Activated naive CD4-positive, alpha-beta T cell treated with Interleukin-2 at 50 U/mL for 16 hours (primary cell): ENCODE measurements at places on chromosomes 1 and 21.

DNA sequence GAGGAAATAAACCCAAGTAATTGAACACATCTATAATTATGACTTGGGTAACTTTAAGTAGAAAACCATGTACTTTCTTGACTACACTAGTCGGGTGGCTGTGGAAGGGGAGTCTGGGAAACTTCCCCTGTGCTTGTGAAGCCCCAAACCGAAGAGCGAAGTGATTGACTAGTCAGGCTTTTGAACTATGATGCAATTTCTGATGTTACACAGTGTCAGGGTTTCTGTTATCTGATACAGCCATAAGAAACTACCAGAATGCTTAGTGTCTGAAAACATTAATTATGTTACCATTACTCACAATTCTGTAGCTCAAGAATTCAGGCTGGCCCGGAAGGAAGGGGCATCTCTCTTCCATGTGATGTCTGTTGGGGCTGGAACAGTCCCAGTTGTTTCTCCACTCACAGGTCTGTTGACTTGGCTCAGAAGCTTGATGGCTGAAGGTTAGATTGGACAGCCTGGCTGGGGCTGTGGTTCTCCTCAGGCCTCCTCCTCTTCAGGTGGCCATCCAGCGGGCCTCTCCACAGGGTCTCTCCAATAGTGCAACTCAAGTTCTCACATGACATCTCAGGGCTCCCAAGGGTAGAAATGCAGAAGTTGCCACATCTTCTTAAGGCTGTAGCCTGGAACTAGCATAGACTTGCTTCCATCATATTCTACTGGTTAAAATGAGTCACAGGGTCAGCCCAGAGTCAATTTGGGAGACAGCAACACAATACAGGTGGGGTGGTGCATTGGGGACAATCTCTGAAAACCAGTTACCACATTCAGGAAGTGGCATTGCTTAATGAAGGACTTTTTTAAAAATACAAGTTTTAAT lies 8.3 kb upstream of the C8B start:
- DNase-seq = no peak

DNA sequence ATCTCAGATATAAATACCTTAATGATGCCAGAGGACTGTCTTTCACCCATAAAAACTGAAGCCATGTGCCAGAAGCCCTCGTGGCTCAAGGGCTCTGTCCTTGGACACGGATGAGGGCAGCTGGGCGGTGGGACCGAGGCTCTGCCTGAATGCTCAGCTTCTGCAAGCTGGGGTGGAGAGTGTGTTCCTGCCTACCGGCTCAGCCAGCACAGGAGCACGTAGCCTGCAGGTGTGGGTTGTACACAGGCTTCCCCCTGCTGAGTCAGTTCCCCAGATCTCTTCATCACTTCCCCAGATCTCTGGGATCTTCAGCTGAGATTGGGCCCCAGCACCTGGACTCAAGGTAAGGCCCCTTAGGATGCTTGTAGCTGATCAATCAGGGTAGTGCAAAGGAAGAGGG lies 15.4 kb downstream of the KCNJ15 start:
- no peak for DNase-seq

DNA sequence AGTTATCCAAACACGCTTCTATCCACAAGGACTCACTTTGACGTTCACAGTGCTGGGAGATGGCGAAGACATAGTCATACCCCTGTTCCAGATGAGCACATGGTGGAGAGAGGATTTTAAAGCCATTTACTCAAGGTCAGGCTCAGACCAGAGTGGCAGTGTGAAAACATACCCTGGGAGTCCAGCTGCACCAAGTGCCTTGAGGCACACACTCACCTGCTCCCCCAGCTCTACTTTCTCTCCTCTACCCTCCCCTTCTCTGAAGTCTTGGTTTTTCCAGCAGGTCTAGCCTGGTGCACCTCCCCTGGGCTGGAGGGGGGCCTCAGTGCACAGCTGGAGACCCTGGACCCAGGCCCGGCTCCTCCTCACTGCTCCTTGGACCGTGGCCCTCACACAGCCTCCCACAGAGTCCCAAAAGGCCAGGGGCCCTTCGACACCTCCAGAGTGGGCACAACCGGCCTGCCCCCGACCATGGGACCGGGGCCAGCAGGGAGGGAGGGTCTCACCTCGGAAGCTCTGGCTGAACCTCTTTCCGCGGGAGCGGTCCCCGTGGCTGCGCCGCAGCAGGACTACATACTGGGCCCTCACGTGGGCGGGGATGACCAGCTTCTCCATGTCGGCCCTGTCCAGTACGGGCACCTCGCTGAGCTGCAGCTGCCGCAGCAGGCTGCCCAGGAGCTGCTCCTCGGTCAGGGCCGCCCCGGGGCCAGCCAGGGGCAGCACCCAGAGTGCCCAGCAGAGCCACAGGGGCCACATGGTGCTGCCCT lies 452 bp downstream of the LEFTY2 start:
- no peak for DNase-seq

DNA sequence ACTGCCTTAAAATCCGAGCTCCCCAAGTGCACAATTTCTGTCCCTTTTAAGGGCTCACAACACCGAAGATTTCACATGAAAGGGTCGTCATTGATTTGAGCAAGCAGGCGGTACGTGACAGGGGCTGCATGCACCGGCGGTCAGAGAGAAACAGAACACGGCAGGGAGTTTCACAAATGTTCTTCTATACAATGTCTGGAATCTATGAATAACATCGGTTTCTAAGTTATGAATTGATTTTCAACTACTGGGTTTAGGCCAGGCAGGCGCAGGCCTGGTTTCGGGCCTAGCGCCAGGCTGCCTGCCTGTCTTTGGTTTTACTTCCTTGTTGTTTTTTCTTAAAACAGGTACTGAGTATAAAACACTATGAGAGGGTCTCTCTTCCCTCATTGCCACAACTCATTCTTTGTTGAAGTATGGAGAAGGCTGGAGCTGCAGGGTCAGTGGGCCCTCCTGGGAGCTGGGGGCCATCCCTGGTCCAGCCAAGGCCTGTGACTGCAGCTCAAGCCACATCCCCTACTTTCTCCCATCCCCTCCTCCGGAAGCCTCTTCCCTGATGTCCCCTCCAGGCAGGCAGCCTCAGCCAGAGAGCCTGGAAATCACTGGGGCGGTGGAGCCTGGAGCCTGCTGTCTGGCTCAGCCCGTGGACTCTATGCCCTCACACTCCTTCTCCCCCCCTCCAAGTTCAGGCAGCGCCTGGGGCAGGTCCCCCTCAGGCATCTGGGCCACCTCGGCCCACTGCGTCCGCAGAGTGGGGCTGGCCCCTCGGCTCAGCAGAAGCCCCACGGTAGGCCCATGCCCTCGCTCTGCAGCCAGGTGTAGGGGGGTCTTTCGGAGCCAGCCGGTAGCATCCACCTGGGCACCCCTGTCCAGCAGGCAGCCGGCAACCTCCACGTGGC lies 2.4 kb downstream of the ANKRD65 start:
- DNase-seq = no peak

GRCh38 chr1:115643666-115644065 lies 1.9 kb downstream of the VANGL1 start:
- DNase-seq = no peak

- DNase-seq = no peak
These were observed 1.9 kb downstream of the C1orf198 start for GRCh38 chr1:230866171-230867070.

GRCh38 chr1:219461981-219462400 lies 150.9 kb downstream of the ZC3H11B start:
- DNase-seq = no peak
